ENCODE measurements at places on chromosomes 5 and 9.

- no peaks in the 10 kb centered on the region for H3K4me1 ChIP-seq
- H3K4me3 ChIP-seq, result no peak overlapping the region
- H3K36me3 ChIP-seq, result no peaks in the 10 kb centered on the region
- no peaks in the 10 kb centered on the region for H3K27me3 ChIP-seq
- H3K27ac ChIP-seq, result no peak overlapping the region
- DNase-seq, result no peak
Observed at GRCh38 chr9:95116808-95117204, 200.7 kb downstream of the FANCC start.

- peak overlapping the region; percentile 71 for H3K27ac ChIP-seq
- no peaks in the 10 kb centered on the region for H3K36me3 ChIP-seq
- no peaks in the 10 kb centered on the region for H3K27me3 ChIP-seq
- H3K4me3 ChIP-seq, result peak overlapping the region; percentile 96
Observed at GRCh38 chr9:129610473-129611306, 10.2 kb downstream of the C9orf50 start.

DNA sequence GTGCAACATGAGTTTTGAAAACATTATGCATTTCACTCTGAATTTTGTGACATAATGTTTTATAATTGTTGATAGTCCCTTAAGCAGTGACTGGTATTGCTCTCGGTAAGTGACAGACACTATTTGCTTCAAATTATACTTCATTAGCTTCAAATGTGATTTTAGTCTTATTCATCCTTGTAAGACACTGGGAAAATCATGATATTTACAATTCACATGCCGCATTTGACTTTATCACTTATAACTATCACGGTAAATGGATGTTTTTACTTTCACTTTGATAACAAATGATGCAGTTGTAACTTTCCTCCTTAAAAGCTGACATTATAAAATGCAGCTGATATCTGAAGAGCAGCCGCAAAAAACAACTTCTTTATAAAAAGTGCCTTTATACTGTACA lies 44.1 kb upstream of the ITGA2 start:
- no peak for DNase-seq
- H3K36me3 ChIP-seq, result peaks cover 3% of the 10 kb centered on the region
- peaks cover 6% of the 10 kb centered on the region for H3K27me3 ChIP-seq
- peak overlapping the region; percentile 27 for H3K27ac ChIP-seq
- peak overlapping the region; percentile 71 for H3K4me3 ChIP-seq
- peaks cover 5% of the 10 kb centered on the region for H3K4me1 ChIP-seq

GRCh38 chr5:137565450-137565849 lies 66.3 kb upstream of the SPOCK1 start:
- H3K4me1 ChIP-seq, result peaks cover 4% of the 10 kb centered on the region
- H3K36me3 ChIP-seq, result peaks cover 2% of the 10 kb centered on the region
- no peak overlapping the region for H3K4me3 ChIP-seq

- H3K27ac ChIP-seq, result no peak overlapping the region
- no peak overlapping the region for H3K4me3 ChIP-seq
- H3K4me1 ChIP-seq, result no peaks in the 10 kb centered on the region
- peaks cover 41% of the 10 kb centered on the region for H3K27me3 ChIP-seq
Observed at GRCh38 chr9:98929071-98929470, 14.6 kb upstream of the COL15A1 start.

DNA sequence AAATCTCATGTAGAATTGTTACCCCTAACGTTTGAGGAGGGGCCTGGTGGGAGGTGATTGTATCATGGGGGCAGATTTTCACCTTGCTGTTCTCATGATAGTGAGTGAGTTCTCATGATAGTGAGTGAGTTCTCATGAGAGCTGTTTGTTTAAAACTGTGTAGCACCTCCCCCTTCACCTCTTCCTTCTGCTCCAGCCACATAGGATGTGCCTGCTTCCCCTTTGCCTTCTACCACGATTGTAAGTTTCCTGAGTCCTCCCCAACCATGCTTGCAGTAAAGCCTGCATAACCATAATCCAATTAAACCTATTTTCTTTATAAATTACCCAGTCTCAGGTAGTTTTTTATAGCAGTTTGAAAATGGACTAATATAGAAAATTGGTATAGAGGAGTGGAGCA lies 1783.7 kb upstream of the CDH9 start:
- H3K4me3 ChIP-seq, result no peak overlapping the region
- H3K27ac ChIP-seq, result no peak overlapping the region
- no peaks in the 10 kb centered on the region for H3K27me3 ChIP-seq

- DNase-seq, result no peak
- peaks cover 31% of the 10 kb centered on the region for H3K27me3 ChIP-seq
- no peak overlapping the region for H3K27ac ChIP-seq
- no peaks in the 10 kb centered on the region for H3K4me1 ChIP-seq
Observed at GRCh38 chr9:14440062-14440461, 126.1 kb upstream of the NFIB start.

- DNase-seq, result no peak
- H3K27ac ChIP-seq, result no peak overlapping the region
Observed at GRCh38 chr9:23117616-23118015, 671.0 kb downstream of the DMRTA1 start.

GRCh38 chr9:130172858-130173665 lies 858 bp downstream of the NCS1 start:
- DNase-seq, result no peak
- no peaks in the 10 kb centered on the region for H3K36me3 ChIP-seq
- peaks cover 13% of the 10 kb centered on the region for H3K27me3 ChIP-seq
- peaks cover 10% of the 10 kb centered on the region for H3K4me1 ChIP-seq
- no peak overlapping the region for H3K27ac ChIP-seq

DNA sequence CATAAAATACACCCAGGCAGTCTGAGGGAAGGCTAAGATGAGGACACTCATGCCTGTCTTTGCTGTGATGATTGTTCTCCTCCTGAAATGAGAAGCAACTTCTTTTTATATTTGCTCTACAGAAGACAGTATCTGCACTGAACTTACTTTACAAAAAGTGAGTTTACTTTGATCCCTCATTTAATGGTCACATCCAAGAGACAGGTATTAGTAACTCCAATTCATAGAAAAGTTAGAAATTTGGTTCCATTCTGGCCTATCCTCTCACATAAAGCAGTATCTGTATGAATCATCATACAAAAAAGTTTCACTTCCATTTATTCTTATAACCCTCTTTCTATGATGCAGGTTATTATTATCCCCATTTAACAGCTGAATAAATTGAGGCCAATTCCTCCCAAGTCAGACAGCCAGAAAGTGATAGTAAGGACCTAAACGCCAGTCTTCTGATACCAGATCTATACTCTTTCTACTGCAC lies 15.2 kb downstream of the TSTD2 start:
- H3K4me1 ChIP-seq, result peaks cover 15% of the 10 kb centered on the region
- no peak overlapping the region for H3K4me3 ChIP-seq
- H3K36me3 ChIP-seq, result peaks cover 10% of the 10 kb centered on the region

DNA sequence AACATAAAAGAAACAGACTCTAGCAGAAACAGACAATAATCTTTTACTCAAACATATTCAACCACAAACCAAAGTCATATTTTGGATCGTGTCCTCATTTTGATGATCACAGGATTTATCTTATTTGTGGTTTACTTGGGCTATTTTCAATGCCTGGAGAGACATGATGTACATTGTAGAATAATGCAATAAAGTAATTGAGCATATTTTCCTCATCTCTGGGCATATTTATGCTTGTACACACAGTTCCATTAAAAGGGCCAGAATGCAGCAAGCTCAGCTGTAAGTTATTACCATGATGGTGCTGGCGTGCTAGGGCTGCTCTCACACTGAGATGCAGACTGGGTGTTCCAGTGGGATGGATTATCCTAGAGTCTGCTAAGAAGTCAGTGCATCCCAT lies 456.7 kb downstream of the TLE4 start:
- no peaks in the 10 kb centered on the region for H3K4me1 ChIP-seq
- DNase-seq, result no peak
- no peak overlapping the region for H3K27ac ChIP-seq
- peaks cover 4% of the 10 kb centered on the region for H3K27me3 ChIP-seq

DNA sequence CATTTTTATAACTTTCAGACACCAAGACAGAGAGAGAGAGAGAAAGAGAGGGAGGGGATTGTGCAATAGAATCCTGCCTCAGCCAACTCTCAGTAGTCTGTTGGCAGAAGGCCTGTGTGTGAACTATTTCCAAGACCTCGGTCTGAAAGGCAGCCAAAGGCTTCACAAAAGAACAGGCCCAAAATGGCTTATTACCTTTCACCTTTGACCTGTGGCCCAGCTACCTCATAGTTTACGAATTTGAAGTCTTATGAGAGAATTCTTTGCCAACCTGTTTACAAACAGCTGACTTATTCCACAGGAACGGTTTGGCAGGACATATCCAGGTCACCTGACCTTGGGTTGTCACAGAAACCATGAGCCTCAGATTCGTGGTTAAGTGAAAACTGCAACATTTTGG lies 48.6 kb downstream of the NR2F1-AS1 start:
- H3K36me3 ChIP-seq, result no peaks in the 10 kb centered on the region
- no peak for DNase-seq
- no peak overlapping the region for H3K27ac ChIP-seq
- no peaks in the 10 kb centered on the region for H3K4me1 ChIP-seq
- H3K27me3 ChIP-seq, result no peaks in the 10 kb centered on the region
- no peak overlapping the region for H3K4me3 ChIP-seq

- H3K27me3 ChIP-seq, result peaks cover 2% of the 10 kb centered on the region
- no peak for DNase-seq
- H3K4me3 ChIP-seq, result no peak overlapping the region
- no peaks in the 10 kb centered on the region for H3K36me3 ChIP-seq
Observed at GRCh38 chr9:86660146-86660943, 287.0 kb downstream of the GAS1 start.

GRCh38 chr9:21234153-21234687 lies 5.6 kb downstream of the IFNA14 start:
- no peak overlapping the region for H3K27ac ChIP-seq
- peaks cover 15% of the 10 kb centered on the region for H3K4me1 ChIP-seq
- DNase-seq, result no peak
- H3K27me3 ChIP-seq, result peaks cover 20% of the 10 kb centered on the region
- peaks cover 2% of the 10 kb centered on the region for H3K36me3 ChIP-seq

- peaks cover 37% of the 10 kb centered on the region for H3K27me3 ChIP-seq
- no peak overlapping the region for H3K27ac ChIP-seq
Observed at GRCh38 chr9:19643875-19644274, 145.0 kb downstream of the SLC24A2 start.

DNA sequence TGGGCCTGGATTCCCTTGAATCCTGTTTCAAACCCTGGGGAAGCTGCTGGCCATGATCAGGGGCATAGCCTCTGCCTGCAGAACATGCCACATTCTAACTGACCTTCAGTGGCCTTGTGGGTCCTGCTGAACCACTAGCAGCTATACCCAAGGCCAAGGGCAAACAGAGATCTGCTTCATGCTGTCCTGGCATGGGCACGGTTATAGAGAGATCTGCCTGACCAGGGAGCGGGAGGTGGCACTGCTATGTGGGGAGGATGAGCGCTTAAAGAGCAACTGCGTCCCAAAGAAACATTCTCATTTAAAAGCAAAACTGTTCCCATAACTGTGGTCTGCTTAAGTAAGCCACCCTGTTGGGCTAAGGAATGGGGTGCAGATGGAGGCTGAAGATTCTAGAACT lies 36.5 kb upstream of the SYNPO start:
- H3K36me3 ChIP-seq, result peaks cover 3% of the 10 kb centered on the region
- no peak overlapping the region for H3K27ac ChIP-seq
- DNase-seq, result no peak
- H3K4me1 ChIP-seq, result peaks cover 4% of the 10 kb centered on the region

DNA sequence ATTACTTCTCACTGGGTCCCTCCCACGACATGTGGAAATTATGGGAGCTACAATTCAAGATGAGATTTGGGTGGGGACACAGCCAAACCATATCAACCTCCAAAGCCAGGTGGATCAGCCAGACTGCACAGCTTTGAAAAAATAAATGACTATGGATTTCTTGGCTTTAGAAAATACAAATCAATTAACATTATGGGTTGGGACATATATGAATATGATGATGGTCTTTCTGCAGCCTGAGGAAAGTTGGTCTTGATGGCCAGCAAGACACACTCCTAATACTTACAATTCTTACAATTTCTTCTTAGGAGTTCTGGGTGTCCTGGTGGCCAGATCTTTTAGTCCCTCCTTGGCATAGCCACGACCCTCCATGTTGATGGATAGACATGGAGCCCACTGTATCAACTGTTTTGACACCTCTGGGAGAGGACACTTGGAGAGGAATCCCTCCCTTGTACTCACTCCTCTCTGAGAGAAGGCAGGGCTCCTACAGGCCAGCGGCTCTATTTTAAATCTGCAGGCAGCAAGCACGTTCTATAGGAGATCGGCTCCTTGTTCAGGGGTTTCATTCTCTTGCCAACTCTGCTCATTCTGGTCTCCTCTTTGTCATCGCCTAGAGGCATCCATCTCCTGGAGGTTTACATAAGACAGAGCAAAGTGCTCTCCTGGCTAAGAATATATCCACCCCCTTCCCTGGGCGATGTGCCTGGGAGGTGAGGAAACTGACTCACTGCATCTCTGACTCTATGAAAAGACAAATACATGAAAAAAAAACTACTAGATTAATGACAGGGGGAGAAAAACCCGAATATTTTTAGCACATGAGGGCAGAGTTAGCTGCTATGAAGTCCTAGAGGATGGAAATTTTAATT lies 145.9 kb downstream of the CARTPT start:
- H3K4me3 ChIP-seq, result no peak overlapping the region
- no peaks in the 10 kb centered on the region for H3K4me1 ChIP-seq
- H3K27me3 ChIP-seq, result peaks cover 44% of the 10 kb centered on the region
- DNase-seq, result no peak
- no peak overlapping the region for H3K27ac ChIP-seq

DNA sequence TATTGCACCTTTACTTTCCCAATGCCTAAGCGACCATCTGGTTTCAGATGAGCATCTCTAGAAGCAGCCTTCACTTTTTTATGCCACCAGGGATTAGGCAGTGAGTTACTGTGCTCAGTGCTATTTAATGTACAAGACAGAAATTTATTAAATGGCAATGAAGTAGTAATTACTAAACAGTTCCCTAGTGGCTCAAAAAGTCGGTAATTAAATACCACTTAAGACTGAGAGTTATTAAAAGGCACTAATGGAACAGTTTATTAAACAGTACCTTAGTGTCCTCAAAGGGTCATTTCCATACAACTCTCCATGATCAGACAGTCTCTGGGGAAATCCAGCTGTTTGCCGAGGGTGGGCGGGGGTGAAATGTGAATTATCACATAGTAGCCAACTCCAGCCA lies 42.3 kb downstream of the LHFPL2 start:
- H3K27me3 ChIP-seq, result peaks cover 13% of the 10 kb centered on the region
- peaks cover 2% of the 10 kb centered on the region for H3K36me3 ChIP-seq
- DNase-seq, result no peak
- H3K4me3 ChIP-seq, result no peak overlapping the region
